ENCODE measurements at places on chromosomes 1 and 21.

DNA sequence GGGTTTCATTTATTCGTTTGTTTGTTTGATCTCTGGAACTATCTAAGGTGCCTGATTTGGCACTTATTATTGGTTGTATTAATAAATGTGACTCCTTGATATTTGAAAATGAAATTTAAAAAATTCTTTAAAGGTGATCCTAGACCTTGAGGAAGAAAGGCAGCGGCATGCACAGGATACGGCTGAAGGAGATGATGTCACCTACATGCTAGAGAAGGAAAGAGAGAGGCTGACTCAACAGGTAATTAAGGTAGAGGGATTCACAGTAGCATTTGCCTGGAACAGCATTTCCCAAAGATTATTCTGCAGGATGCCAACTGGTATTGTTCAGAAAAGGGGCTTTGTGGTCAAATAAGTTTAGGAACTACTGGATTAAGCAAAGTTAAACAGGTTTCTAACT is 54.4 kb upstream of the WNT2B start:
- no peak for DNase-seq

- DNase-seq = no peak
These were observed 50.0 kb downstream of the CLIC4 start for GRCh38 chr1:24795236-24795635.

- no peak for DNase-seq
These were observed 92.9 kb downstream of the PTPN14 start for GRCh38 chr1:214458541-214458940.

DNA sequence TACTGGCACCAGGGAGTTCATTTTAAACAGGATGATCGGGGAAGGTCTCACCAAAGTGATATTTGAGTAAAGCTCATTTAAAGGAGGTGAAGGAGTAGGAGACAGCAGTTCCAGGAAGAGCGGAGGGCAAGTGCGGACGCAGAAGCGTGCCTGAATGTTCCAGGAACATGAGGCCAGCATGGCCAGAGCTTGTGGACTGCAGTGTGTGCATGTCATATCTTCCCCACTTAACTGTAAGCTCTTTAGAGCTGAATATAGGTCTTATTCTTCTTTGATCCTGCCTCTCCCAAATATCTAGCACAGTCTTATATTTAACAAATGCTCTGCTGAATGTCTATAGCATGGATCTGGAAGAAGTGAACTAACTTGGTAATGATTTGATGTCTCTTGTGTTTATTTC is 639.3 kb downstream of the SMYD3 start:
- DNase-seq = no peak

GRCh38 chr1:213511173-213511572 is 460.1 kb downstream of the RPS6KC1 start:
- DNase-seq = no peak

DNA sequence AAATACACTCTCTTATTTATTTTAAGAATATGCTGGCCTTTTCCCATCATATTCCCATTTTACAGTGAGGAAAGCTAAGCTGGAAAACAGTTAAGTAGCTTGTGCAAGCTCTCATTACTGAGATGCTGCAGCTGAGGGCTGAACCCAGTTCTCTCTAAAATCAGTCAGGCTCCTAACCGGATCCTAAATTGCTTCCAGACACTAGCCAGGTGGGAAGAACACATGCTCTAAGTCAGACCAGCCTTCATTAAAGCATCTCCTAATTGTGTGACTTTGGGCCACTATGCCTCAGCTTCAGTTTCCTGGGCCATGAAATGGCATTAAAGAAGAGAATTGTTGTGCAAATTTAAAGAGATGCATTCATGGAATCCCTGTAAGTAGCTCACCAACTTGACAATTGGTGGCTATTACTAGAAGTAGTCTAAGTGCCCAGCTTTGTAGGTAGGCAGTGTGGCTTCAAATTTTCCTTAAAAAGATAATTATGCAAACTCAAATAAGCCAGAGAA is 228.4 kb downstream of the DAB1 start:
- DNase-seq = no peak

DNA sequence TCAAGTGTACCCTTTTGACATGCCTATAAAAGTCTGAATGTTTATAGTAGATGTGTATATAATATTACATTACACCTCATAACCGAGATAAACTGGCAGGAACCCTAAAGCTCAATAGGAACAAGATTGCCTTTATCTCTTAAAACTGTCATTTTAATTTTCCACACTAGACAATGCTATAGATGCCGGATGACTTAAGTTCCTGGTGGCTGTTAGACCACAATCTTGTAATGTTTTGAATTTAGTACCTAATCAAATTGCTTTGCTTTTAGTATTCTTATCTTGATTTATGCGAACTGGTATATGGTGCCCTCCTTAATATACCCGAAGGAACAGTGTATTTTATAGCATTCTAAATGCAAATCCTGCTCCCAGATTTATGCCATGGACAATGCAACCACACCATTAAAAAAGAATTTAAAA is 1397.0 kb upstream of the ADGRL4 start:
- DNase-seq = no peak

GRCh38 chr21:38243732-38244406 is 12.9 kb upstream of the KCNJ15 start:
- no peak for DNase-seq

GRCh38 chr1:29540801-29541357 is 304.6 kb downstream of the PTPRU start:
- DNase-seq = no peak

DNA sequence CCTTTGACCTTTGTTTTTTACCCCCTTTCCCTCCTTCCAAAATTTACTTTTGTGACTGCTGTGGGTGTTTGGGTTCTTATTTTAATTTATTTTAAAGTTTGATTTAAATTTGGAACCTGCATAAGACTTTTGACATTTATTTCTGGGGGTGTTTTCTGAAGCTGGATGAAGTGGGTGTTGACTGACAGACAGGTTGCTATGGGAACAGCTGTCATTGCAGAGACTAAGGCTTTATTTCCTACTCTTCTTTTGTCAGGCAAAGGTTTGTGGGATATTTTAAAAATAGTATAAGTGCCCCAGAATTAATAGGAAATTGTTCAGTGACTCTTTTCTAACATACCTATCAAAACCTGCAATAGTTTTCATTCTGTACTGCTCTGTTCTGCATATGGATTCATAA is 290.8 kb upstream of the ESRRG start:
- no peak for DNase-seq

GRCh38 chr1:22612671-22613571 is 23.5 kb upstream of the C1QA start:
- no peak for DNase-seq

- DNase-seq = no peak
These were observed 40.0 kb downstream of the FCRL5 start for GRCh38 chr1:157512036-157512969.

GRCh38 chr1:4689271-4689935 is 35.0 kb downstream of the AJAP1 start:
- no peak for DNase-seq

- DNase-seq = peak; percentile 99
These were observed 47.8 kb downstream of the GADD45A start for GRCh38 chr1:67732750-67733151.

DNA sequence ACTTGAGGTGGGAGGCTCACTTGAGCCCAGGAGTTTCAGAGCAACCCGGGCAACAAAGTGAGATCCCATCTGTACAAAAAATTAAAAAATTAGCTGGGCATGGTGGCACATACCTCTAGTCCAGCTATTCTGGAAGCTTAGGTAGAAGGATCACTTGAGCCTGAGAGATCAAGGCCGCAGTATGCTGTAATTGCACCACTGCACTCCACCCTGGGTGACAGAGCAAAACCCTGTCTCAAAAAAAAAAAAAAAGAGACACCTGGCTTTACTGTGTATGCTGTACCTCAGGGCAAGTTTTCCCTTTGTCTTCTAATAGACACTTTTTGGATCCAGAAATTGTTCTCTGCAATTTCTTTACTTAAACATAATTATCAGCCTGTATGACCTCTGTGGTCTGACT is 23.1 kb upstream of the RCC1 start:
- no peak for DNase-seq

DNA sequence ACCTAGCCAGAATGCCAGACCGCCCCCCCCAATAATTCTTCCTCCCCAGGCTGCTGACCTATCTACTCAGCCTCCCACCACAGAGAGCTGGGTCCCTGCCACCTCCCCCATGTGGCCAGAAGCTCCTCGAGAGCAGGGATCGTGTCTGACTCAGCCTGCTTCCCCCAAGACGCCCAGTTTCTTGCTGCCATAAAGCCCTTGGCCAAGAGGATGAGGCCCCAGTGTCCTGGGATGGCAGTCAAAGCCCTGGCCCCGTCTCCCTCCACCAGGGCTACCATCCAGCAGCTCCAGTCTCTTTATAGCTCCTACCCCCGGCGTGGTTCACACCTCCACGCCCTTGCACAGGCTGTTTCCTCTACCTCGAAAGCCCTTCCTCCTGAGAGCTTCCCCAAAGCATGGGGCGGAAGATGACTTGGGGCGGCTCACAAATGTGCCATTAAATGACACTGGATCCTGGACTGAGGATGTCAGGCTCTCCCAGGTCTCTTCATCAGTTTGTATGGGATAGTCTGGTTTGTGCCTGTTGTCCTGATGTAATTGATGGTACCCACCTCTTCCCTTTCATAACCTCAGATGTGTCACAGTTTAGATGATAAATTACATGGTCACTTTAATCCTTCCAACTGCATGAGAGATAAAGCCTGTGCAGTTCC is 13.2 kb downstream of the ADGRB2 start:
- DNase-seq = peak; percentile 55

DNA sequence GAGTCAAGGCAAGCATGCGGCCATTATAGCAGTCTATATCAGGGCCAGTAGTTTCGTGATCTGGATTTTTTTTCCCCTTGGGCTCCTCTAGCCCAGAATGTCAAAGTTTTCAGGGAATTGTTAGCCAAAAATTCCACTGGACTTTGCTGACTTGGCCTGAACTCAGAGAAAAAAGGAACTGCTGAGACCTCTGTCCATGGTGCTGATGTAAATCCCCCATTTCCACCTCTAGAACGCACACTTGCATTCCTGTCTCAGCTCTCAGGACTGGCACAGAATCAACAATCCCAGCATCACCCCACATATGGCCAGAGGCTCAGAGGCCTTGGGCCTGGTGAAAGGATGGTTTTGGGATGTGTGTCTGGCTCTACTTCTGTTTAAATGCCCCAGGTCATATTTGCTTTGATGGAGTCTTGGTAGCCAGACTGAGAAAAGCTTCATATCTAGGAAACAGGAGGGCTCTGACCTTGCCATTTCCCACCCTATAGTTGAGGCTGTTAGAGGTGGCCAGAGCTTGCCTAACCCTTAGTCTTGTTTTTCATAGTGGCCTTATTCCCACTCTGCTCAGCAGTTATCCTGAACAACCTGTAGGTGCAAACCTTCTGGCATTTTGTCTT is 16.9 kb upstream of the EFCAB14 start:
- DNase-seq = peak; percentile 61

GRCh38 chr1:57638239-57638638 is 214.4 kb upstream of the DAB1 start:
- no peak for DNase-seq

- no peak for DNase-seq
These were observed 181.3 kb upstream of the SPAG17 start for GRCh38 chr1:118366286-118366685.

- no peak for DNase-seq
These were observed 57.5 kb downstream of the BCL9 start for GRCh38 chr1:147598621-147599361.

- no peak for DNase-seq
These were observed 8.5 kb upstream of the BSND start for GRCh38 chr1:54989968-54990810.

DNA sequence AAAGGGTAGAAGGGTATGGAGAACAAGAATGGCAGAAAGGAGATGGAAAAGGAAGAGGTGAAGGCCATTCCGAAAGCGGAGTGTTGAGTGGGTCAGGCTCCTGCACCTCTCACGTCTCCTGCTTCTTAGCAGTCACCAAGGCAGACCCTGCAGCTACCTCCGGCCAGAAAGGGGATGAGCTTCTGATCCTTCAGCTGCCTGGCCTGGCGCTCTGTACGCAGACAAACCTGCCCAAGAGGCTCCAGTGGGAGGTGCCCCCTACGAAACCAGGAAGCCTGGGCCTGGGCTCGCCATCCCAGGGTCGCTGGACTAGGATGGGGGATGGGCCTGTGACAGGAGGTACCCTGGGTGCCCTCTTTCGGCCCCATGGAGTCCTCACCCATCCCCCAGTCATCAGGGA is 3.0 kb downstream of the GPR61 start:
- no peak for DNase-seq

- no peak for DNase-seq
These were observed 39.6 kb upstream of the CDC42BPA start for GRCh38 chr1:227357927-227358302.

DNA sequence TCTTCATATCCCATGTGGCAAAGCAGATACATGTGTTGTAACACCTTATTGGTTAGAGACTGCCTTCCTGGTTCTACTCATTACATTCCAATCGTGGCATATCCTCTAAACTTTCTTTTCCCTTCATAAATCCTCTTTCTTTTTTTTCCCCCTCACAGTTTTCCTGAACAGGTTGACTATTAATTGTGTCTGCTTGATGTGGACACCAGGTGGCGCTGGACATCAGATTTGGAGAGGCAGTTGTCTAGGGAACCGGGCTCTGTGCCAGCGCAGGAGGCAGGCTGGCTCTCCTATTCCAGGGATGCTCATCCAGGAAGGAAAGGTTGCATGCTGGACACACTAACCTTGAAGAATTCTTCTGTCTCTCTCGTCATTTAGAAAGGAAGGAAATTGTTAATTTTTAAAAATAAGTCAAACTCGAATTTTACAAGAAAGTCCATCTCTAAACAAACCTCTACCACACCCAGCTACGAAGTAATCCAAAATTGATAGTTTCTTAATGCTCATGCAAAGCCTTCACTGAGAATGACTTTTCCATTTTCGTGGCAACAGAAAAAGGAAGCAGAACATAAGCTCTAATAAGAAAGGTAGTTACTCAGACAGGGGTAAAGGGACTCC is 59.4 kb upstream of the ASB17 start:
- DNase-seq = peak; percentile 69

DNA sequence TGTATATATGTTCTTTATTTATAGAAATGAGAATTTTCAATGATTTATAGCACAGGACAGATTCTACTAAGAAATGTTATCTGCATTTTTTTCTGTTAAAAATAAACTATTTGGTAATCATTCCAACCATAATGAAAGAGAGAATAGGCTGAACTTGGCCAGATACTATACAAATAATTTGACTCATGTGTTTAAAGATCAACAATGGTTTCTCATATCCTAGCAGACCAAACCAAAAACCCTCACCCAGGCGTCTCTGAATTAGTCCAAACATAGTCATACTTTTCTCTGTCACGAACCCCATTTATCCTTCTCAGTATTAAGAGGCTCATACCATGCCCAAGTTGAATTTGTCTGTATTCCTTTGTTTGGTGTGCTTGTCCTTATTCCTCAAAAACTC is 40.3 kb downstream of the RPE65 start:
- peak; percentile 57 for DNase-seq

GRCh38 chr1:53483656-53484055 is 24.5 kb downstream of the DMRTB1 start:
- DNase-seq = no peak

DNA sequence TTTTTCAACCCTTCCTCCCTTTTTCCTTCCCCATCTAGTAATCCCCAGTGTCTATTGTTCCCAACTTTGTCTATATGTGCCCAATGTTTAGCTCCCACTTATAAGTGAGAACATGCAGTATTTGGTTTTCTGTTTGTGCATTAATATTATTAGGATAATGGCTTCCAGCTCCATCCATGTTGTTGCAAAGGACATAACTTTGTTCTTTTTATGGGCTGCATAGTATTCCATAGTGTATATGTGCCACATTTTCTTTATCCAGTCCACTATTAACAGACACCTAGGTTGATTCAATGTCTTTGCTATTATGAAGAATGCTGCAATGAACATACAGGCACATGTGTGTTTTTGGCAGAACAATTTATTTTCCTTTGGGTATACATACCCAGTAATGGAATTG is 121.0 kb upstream of the C1orf105 start:
- no peak for DNase-seq
